CD4-positive, alpha-beta T cell treated with Interleukin-6 at 100 ng/mL for 8 hours (primary cell): ENCODE measurements at places on chromosomes 4 and X.

GRCh38 chr4:11166034-11166433 is 262.7 kb downstream of the HS3ST1 start:
- no peak for DNase-seq

DNA sequence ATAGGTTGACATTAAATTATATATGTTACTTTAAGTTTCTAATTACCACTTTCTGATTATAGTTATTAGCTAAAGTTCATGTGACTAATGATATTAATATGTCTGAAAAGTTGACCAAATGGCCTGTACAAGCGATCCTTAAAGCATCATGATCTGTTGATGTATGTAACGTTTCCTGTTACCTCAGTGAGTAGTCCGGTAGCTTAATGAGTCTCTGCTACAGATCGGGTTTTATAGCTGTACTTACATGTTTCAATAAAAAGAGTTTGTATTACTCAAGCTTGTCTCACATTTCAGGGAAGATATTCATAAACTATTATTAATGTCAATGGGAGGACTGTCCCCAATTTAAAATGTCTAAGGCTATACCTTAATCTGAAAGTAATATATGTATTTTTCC is 246.3 kb downstream of the PPP3CA start:
- no peak for DNase-seq

DNA sequence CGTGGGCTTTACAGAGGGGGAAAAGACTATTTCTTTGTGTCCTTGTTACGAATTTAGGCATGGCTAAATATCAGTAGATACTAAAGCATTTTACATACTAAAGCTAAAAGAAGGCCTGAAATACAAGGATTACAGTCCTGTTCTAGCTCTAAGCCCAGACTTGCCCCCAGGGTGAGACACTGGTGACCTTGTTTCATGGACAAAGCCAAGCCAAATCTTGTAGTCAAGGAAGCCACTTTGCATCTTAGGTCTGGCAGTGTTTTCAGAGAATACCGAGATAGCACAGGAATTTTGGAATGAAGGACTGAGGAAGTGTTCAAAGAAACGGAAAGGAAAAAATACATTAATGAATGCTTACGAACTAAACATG is 733 bp upstream of the G3BP2 start:
- no peak for DNase-seq

- DNase-seq, result no peak
These were observed 2.6 kb downstream of the MCUB start for GRCh38 chr4:109562457-109563239.

DNA sequence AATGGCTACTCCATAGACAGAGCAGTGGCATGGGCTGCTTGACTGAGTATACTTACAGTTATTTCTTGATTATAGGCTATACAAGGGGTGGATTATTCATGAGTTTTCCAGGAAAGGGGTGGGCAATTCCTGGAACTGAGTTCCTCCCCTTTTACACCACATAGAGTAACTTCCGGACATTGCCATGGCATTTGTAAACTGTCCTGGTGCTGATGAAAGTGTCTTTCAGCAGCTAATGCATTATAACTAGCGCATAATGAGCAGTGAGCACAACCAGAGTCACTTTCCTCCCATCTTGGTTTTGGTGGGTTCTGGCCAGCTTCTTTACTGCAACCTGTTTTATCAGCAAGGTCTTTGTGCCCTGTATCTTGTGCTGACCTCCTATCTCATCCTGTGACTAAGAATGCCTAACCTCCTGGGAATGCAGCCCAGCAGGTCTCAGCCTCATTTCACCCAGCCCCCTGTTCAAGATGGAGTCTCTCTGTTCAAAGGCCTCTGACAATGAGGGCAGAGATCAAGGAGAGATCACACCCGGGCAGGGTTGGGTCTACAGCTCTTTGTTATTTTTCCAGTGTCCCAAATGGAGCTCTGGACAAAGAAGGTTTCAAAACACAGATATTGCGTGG is 468.4 kb upstream of the PRKX start:
- DNase-seq, result no peak

- DNase-seq, result no peak
These were observed 11.2 kb downstream of the CITED1 start for GRCh38 chrX:72294497-72294896.

- no peak for DNase-seq
These were observed 331.0 kb upstream of the PCDH10 start for GRCh38 chr4:132818091-132818490.
